ENCODE measurements at places on chromosomes 3 and 15. TPM values are rescaled to one million over a fixed set of nuclear protein-coding genes. Genes with fewer than 3 reads are reported as not detected.

The CLDN11 gene
- total RNA-seq = 3.1 TPM

The CCR9 gene
- not detected for total RNA-seq

The SLC22A14 gene
- total RNA-seq = not detected

The PTPN23 gene
- total RNA-seq = 26.0 TPM

The CYP8B1 gene
- not detected for total RNA-seq

The LHFPL4 gene
- total RNA-seq = 0.04 TPM

The ITGA11 gene
- 3.8 TPM for total RNA-seq

The MYZAP gene
- total RNA-seq = 299 TPM

The B3GNT5 gene
- 9.2 TPM for total RNA-seq

The CSPG5 gene
- 0.30 TPM for total RNA-seq

The SAMMSON gene
- 0.40 TPM for total RNA-seq

The ITIH1 gene
- total RNA-seq = not detected

The GATM gene
- total RNA-seq = 29.8 TPM

The RHCG gene
- total RNA-seq = 1.5 TPM

The XCR1 gene
- 0.04 TPM for total RNA-seq

The ZNF80 gene
- not detected for total RNA-seq

The TERC gene
- total RNA-seq = 28.3 TPM

The SKOR1 gene
- 2.2 TPM for total RNA-seq

The SLC9C1 gene
- not detected for total RNA-seq

The AADACL2 gene
- total RNA-seq = not detected

The IL17RD gene
- 4.5 TPM for total RNA-seq

The TMEM207 gene
- total RNA-seq = not detected

The HEG1 gene
- 85.5 TPM for total RNA-seq

The ACTL6A gene
- total RNA-seq = 33.5 TPM

The NOX5 gene
- total RNA-seq = 0.54 TPM

The SLC2A2 gene
- total RNA-seq = not detected

The SOX14 gene
- total RNA-seq = not detected

The CMTM8 gene
- 3.1 TPM for total RNA-seq

The GOLGA8T gene
- not detected for total RNA-seq

The ADCY5 gene
- total RNA-seq = 222 TPM

The NRROS gene
- total RNA-seq = 14.2 TPM

The WDR72 gene
- total RNA-seq = 1.7 TPM

The ZNF385D gene
- 17.9 TPM for total RNA-seq

The C3orf49 gene
- not detected for total RNA-seq

The GOLGA6D gene
- not detected for total RNA-seq

The IL5RA gene
- not detected for total RNA-seq

The CDHR4 gene
- total RNA-seq = not detected
